Progenitor cell of endocrine pancreas (in vitro differentiated cells): ENCODE measurements at places on chromosomes 3 and 15.
A peak's percentile ranks its signal among the peaks of the same experiment; 100 is the strongest.

- no peak for DNase-seq
Measured at GRCh38 chr3:103203441-103203840, 768.6 kb downstream of the ZPLD1 start.

DNA sequence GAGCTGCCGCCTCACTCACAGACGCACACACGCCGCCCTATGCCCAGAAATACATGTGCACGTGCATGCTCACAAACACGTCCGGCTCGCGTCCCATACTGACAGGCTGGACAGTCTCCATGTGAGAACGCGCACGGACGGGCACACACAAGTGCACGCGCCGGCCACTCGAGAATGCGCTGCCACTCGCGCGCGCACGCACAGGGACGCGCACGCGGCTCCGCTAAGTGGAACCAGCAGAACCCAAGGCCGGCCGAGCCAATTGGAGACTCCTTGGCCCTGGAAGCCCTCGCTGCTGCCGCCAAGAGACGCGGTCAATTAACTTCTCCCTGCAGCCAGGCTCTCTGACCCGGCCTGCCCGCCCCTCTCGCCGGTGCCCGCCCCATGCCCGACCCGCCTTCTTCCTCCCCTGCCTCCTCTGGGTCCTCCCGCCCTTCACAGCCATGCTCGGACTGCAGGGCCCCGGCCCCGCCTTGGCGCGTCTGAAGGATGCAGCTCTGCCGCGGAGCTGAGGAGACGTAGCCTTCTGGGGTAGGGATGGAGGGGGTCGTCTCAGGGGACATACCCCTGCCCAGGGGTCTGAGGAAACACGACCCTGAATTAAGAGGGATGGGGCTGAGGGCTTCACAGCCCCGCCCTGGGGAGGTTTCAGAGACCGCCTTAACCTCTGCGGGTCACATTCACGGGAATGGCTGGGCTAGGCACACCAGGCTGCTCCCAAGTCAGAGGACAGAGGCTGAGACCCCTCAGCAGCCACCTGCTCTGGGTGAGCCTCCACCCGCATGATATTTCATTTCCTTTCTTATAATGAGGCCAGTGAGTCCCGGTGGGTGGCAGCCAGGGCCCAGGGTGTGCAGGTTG is 15.0 kb downstream of the PTH1R start:
- DNase-seq, result peak; percentile 54

DNA sequence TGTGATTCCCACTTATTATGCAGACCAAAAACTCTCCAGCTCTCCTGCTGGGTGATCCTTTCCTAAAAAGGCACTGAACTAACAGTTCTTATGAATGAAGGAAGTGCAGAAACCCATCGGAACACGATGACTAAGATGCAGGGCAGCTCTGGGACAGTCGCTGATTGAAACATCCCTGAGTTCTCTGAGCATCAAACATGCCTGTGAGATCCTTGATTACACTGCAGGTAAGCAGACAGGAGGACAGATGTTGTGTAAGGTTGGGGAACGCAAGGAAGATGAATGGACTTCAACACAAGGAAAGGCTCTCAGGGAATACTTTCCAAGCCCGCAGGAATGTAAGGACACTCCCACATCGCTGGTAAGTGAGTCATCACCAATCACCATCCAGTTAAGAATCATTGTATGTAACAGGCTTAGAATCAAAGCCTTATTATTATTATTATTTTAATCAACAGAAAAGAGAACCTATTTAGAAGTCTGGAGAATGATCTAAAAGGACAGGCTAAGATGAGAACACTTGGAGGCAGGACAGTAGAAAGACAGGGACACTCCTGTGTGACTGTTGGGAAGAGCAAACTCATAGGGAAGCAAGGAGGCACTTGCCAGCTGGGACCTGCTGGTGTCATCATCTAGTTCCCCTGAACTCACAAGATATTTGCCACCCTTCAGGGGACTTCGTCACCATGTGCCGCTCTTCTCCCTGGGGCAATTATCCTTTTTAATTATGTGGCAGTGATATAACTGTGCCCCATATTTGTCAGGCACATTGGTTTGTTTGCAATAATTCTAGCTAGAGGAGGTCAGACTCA is 26.0 kb downstream of the TMEM158 start:
- DNase-seq, result no peak

GRCh38 chr15:75663931-75664421 is 16.3 kb downstream of the SNX33 start:
- DNase-seq, result peak; percentile 30

GRCh38 chr3:67001086-67001861 is 3.2 kb downstream of the KBTBD8 start:
- DNase-seq, result no peak

- no peak for DNase-seq
Measured at GRCh38 chr15:79282371-79283251, at the start of gene ANKRD34C. TSS of gene ANKRD34C (plus strand) at chr15:79282722. CDS start at chr15:79293285, 10,563 bp downstream.

GRCh38 chr3:14885307-14885706 is 62.1 kb upstream of the NR2C2 start:
- no peak for DNase-seq

GRCh38 chr15:24955531-24955921 is 739 bp downstream of the SNRPN start:
- no peak for DNase-seq

DNA sequence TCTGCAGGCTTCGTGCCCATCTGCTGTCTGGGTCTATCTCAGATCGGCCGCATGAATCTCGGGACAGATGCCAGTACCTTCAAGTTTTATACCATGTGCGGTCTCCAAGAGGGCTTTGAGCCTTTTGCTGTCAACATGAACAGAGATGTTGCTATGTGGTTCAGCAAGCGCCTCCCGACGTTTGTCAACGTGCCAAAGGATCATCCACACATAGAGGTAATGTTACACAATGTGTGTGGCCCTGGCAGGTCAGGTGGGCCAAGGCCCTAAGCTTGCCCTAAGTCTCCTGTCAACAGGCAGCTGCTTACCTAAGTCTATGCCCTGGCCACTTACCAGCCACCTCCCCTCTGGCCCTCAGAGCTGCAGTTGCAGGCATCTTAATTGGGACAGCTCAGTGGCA is 324.0 kb upstream of the CHRM5 start:
- DNase-seq, result no peak

- no peak for DNase-seq
Measured at GRCh38 chr3:126340081-126340511, 17.1 kb downstream of the KLF15 start.

GRCh38 chr3:157906627-157907026 is 199.6 kb downstream of the SHOX2 start:
- DNase-seq, result no peak

- DNase-seq, result no peak
Measured at GRCh38 chr3:130792246-130792645, 45.6 kb upstream of the PIK3R4 start.

- no peak for DNase-seq
Measured at GRCh38 chr3:78003090-78003489, 963.2 kb downstream of the ROBO2 start.

- no peak for DNase-seq
Measured at GRCh38 chr15:63448266-63448665, 56.1 kb upstream of the USP3 start.

DNA sequence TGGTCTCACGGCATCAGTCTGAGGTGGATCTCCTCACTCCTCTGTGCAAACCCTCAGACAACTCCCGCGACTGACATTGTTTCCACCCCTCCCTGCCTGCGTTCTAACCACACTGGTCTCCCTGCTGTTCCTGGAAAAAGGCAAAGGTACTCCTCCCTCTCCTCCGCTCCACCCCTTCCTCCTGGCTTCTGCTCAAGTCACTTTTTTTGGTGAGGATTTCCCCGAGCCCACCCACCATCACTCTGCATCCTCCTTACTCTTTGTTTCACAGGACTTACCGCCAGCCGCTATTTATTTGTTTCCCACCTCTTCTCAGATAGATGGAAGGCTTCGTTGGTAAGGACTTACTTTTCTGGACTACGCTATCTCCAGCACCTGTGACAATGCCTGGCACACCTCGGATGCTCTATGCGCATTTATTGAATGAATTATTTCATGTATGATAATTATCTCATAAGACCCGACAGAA is 25.6 kb downstream of the PRR23E start:
- no peak for DNase-seq

DNA sequence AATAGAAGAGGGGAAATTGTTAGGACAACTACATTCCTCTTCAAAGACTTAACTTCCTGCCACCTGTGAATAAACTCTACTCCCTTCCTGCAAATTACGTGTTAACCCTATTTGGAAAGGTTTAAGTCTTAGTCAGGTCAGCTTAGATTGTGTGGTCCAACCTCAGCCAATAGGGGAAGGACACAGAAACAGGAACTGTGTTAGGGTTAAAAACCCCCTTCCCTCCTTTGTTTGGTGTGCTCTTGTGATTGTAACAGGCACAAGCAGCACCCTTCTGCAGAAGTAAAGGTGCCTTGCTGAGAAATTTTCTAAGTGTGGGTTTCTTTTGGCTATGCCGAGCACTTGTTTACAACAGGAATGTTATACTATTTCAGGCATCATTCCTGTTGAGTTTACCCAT is 45.0 kb upstream of the FSTL1 start:
- DNase-seq, result no peak

GRCh38 chr3:69417541-69418078 is 31.7 kb upstream of the FRMD4B start:
- DNase-seq, result no peak

DNA sequence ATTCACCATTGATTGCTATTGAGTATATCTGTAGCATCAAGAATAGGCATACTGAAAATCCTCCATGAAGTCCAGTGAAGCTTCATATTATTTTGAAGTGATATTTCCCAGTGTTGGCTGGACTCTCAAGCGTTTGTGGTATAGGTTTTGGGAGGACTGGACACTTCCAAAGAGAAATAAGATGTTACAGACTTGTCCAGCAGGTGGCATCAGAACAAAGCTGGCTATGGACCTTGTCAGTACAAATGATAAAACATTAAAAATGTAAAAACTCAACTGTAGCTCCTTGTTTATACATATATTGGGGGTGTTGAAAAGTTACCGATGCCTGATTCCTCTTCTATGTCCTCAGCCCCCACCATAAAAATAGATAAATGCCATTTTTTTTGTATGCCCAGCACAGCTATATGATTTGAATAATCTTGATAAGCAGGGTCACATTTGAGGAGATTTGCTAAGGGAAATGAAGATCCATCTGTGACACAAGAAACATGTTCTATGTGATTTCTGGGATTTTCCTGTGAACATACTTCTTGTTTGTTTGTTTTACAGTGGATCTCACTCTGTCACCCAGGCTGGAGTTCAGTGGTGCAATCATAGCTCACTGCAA is 54.5 kb upstream of the GOLGA6B start:
- DNase-seq, result no peak

GRCh38 chr3:34582055-34582454 is 783.6 kb downstream of the PDCD6IP start:
- DNase-seq, result no peak

DNA sequence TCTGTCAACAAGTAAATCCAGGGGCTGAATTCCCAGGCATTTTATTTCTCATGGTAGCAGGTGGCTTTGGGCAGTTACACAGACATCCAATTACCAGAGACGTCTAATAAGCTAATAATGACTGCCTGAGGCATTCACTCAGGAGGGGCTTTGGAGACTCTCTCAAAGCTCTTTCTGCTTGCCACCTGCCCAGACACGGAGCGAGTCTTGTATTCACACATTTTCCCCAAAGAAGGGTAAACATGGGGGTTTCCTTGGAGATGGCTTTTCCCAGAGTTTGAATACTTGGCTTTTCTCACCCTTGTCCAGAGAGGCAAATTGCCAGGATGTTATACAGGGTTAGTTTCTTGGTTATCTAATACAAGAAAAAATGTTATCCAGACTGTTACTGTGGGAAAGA is 132.6 kb downstream of the DIPK2A start:
- no peak for DNase-seq

GRCh38 chr3:124969190-124969589 is 34.6 kb upstream of the MUC13 start:
- DNase-seq, result no peak

DNA sequence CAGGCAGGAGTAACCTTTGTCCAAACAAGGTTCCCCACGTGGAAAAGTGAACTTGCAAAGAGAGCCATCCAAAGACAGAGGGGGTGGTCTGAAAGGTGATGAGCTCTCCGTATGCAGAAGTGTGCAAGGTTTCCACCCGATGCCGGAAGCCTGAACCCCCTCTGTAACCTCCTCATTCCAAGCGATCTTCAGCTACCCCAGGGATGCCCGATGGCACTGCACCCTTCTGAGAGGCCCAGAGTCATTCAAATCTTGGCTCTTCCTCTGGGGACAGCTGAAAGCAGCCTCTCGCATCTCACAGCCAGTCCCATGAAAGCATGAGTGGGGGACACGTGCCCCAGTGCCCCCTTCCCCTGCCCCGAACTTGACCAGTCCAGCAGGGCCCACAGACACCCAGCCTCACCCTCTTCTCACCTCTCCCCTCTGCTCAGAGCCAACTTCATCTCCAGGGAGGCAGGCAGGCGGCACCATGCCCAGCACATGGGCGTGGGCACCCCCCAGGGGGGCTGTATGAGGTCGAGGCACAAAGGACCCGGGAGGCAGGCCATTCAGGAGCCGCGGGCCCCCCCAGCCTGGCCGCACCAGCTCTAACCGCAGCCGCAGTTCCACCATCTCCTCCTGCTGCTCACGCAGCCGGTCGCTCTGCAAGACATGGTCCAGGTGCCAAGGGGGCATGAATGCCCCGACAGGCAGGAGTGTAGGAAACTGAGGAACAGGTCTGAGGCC is 8.7 kb downstream of the KIF7 start:
- no peak for DNase-seq

GRCh38 chr3:16069149-16069922 is 105.1 kb upstream of the GALNT15 start:
- no peak for DNase-seq

DNA sequence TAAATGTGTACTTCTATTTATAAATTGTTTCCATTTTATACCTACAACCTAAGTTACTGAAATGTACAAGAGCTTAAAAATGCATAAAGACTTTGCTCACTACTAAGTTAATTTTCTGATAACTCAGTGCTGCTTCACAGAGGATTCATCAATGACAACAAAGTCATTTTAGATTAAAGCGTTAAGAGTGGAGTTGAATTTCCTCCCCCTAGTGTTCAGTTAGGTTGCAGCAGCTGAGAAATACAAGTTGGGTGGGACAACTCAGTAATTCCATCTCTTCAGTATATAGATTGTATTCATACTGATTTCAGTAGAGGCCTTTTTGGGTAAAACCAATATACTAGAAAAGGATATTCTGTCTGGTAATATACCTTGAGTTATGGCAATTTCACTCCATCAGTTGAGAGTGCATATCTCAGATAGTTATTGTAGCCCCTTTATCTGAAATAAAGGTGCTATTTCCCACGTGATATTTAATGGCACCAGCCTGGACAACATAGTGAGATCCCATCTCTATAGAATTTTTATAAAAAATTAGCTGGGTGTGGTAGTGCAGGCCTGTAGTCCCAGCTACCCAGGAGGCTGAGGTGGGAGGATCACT is 6.9 kb upstream of the RPL35A start:
- no peak for DNase-seq
